Aorta (tissue), 5 donors: ENCODE measurements at places on chromosomes 7 and 10. TPM values are rescaled to one million over a fixed set of nuclear protein-coding genes. Genes with fewer than 3 reads are reported as not detected.

AKR1C4 gene
- not detected for polyA plus RNA-seq

PGAM2 gene
- polyA plus RNA-seq = 8.0 TPM

CLEC5A gene
- 0.51 TPM for polyA plus RNA-seq

HMX3 gene
- polyA plus RNA-seq = not detected

GARIN1A gene
- polyA plus RNA-seq = 1.8 TPM

MARVELD1 gene
- polyA plus RNA-seq = 48.1 TPM

TRIL gene
- 0.54 TPM for polyA plus RNA-seq

SPDYE8 gene
- not detected for polyA plus RNA-seq

UCN3 gene
- polyA plus RNA-seq = not detected

MUC3A gene
- polyA plus RNA-seq = not detected

ATRNL1 gene
- polyA plus RNA-seq = 2.6 TPM

CREB5 gene
- 8.6 TPM for polyA plus RNA-seq

SPDYE18 gene
- not detected for polyA plus RNA-seq

CRYGN gene
- polyA plus RNA-seq = 1.4 TPM

GPRIN2 gene
- polyA plus RNA-seq = 4.0 TPM

FAM13C gene
- 7.4 TPM for polyA plus RNA-seq

TMEM168 gene
- 12.7 TPM for polyA plus RNA-seq

GPR85 gene
- 0.49 TPM for polyA plus RNA-seq

CFAP58 gene
- polyA plus RNA-seq = 0.67 TPM

HSPA14 gene
- polyA plus RNA-seq = 11.7 TPM

NPSR1 gene
- polyA plus RNA-seq = not detected

ZNF365 gene
- polyA plus RNA-seq = 1.3 TPM

GNGT1 gene
- polyA plus RNA-seq = not detected

DUSP5 gene
- 4.0 TPM for polyA plus RNA-seq

ABCA13 gene
- not detected for polyA plus RNA-seq

SMKR1 gene
- not detected for polyA plus RNA-seq

FAM25A gene
- polyA plus RNA-seq = not detected

GLCCI1 gene
- polyA plus RNA-seq = 7.5 TPM

FKBP6 gene
- 0.10 TPM for polyA plus RNA-seq

SPDYE2B gene
- polyA plus RNA-seq = not detected

CALU gene
- polyA plus RNA-seq = 145 TPM

MALRD1 gene
- polyA plus RNA-seq = 1.5 TPM

PPP1R3C gene
- polyA plus RNA-seq = 288 TPM

OIT3 gene
- polyA plus RNA-seq = not detected
